ENCODE measurements at places on chromosomes 1 and 21.

DNA sequence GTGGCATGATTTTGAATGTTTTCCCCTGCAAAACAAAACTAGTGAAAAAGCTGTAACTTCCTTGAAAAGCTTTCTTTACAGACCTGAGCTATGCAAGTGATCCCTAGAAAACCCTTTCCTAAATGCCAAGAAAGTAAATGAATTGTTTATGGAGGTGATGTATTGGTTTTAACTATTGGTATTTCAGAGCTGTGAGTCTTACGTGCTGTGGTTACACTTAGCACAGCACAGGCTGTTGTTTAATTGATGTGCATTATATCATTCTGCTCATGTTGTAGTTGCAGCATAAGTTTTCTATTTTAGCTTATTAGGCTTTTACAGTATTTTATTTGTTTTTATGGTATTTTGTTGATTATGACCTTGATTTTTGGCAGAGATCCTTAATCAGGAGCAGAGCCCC is 74.1 kb upstream of the DYNLT5 start:
- DNase-seq: no peak

GRCh38 chr1:85553416-85554335 is 26.9 kb upstream of the CCN1 start:
- DNase-seq: no peak

DNA sequence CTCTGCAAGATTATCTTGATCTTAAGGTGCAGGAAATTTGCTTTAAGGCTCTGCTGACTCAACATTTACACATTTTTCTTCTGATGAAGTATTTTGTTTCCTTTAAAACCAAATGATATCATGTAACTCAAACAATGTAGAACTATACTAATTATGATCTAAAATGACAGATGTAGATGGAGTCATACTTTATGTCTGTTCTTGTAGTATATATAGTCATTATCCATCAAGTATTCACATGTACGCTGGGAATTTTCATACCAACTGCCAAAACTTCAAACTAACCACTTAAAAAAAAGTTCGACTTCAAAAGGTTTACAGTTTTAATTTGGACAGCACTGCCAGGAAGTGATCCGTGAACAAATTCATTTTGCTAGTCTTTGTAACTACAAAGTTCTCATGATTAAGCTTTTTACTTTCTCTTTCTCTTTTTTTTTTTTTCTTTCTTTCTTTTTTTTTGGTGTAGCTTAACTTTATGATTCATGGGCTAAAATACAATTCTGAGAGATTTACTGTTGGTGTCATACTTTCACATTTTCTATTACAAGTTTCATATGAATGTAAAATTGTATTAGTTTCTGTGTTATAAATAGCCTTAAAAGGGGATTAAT is 509.0 kb upstream of the CXADR start:
- DNase-seq: no peak

DNA sequence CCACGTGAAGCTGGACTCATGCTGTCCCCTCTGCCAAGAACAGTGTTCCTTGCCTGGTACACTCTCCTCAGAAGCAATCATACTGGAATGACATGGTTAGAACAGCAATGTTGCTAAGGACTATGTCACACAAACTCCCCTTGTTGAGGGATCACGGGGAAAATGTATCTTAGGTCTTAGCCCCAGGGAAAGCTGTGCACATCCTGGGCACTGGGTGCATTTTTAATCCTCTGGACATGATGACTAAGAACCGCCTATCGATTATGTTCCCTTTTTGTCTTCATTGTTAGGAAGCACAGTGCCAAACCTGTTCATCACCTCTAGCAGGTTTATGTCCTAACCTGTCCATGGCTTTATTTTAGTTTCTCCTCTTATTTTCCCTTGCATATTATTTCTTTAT is 115.1 kb downstream of the HIVEP3 start:
- DNase-seq: no peak

GRCh38 chr1:67306547-67306946 is 1.1 kb upstream of the IL12RB2 start:
- DNase-seq: no peak

GRCh38 chr1:36343651-36344394 is 20.4 kb upstream of the EVA1B start:
- no peak for DNase-seq

GRCh38 chr1:102500758-102501157 is 504.0 kb upstream of the OLFM3 start:
- DNase-seq: no peak

DNA sequence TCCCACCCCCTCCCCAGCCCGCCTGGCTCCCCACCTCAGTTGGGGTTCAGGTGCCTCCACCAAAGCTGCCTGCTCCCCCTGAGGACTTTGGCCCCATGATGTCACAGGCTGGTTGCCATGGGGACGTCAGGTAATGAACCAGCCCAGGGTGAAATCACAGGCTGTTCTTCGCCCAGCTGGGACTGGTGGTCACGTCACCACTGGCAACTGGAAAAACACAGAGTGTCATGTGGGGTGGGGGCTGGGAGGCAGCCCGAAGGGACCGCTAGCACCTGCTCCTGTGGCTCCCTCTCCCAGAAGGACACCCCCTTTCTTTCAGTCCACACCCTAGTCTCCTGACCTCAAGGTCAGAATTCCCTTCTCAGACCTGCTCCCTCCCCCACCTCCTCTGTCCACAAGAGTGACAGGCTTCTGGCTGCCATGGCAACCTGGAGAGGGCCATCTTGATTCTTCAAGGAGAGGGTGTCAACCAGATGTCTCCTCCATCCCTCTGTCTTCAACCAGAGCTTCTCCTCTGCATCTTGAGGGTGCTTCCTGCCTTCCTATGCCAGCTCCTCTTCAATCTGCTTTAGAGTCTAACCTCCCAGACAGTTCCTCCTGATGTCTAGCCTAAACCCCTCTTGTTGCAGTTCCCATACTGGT is 6.2 kb downstream of the FAM131C start:
- no peak for DNase-seq

DNA sequence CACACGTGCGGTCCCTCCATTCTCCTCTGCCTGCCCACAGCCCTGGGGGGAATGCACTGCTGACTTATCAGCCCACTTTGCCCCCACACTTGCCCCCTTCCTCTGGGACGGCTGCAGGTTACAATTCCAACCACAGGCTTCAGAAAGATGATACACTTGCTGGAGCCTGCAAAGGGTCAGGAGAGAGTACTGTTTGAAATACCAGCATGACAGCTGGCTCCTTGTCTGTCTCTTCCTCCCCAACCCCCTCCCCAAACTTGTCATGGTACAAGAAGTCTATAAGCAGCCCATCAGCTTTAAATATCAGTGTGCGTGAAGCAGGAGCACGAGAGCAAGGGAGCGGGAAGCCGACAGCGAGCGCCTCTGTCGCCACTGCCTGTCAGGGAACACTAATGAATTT is 62.4 kb downstream of the ERI3 start:
- DNase-seq: no peak

GRCh38 chr1:185834371-185834905 is 100.2 kb downstream of the HMCN1 start:
- DNase-seq: no peak

GRCh38 chr1:185864331-185864730 is 130.1 kb downstream of the HMCN1 start:
- DNase-seq: no peak

GRCh38 chr1:7388141-7388487 is 383.0 kb upstream of the VAMP3 start:
- DNase-seq: no peak

- DNase-seq: no peak
Measured at GRCh38 chr1:188406636-188407035, 1577.9 kb downstream of the PLA2G4A start.

DNA sequence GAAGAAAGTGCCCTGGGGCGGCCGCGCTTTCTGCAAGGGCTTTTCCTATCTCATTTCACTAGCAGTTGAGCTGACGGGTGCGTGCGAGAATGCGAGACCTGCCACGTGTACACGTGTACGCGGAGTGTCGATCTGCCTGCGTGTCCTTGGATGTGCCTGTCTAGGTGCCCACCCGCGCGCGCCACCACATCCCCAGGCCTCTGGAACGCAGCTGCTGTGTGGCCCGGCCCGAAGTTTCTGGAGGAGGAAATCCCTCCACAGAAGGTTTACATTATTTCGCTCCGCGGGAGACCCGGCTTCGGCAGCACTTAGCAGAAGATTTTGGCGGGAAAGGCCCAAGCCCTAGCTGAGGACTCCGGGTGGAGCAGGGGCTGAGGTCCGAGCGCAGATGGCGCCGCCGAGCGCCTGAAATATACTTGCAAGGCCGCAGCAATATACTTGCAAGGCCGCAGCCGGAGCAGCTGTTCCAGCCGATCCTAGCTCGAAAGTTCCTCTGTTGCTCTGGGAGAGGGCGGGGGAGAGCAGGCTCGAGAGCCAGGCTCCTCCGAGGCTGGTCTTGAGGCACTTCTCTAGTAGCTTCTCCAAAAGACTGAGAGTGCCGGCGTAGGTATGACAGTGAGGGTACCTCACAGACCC is 3.9 kb downstream of the TBX15 start:
- DNase-seq: no peak

GRCh38 chr1:244705261-244706234 is 52.6 kb downstream of the DESI2 start:
- DNase-seq: no peak

DNA sequence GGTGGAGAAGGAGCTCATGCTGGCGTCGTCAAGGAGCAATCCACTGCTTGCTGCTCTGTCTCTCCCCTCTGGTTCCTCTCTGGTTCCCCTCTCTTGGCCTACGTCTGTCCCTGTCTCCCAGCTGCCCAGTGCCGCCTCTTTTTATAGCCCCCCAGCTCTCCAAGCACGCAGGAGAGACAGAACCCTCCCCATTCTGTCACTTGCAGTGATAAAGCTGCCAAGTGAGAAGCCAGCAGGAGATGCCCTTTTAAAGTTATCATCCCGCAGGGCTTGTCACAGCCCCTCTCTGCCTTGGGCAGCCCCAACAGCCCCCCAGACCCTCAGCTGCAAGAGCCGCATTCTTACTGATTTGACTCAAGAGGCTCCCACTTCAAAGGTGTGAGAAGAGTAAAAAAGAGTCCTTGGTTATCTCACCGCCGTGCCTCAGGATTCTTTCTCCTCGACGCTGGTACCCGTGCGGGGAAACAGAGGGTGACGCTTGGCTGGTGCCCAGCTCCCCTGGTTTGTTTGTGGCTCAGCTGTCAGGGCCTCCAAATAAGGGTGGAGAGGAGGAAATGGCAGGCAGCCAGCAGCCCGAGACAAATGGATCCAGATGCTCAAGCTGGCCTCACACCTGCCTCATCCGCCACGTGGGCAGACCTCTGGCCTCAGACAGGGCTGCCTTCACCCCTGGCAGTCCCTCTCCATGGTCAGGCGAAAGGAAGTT is at the start of gene NPPA:
Gene NPPA (minus strand): TSS at position 117 of the 706 bp plus-strand sequence. CDS start 99 bp downstream, at position 18.
- no peak for DNase-seq

GRCh38 chr1:3780901-3781300 is 8.4 kb downstream of the SMIM1 start:
- no peak for DNase-seq

DNA sequence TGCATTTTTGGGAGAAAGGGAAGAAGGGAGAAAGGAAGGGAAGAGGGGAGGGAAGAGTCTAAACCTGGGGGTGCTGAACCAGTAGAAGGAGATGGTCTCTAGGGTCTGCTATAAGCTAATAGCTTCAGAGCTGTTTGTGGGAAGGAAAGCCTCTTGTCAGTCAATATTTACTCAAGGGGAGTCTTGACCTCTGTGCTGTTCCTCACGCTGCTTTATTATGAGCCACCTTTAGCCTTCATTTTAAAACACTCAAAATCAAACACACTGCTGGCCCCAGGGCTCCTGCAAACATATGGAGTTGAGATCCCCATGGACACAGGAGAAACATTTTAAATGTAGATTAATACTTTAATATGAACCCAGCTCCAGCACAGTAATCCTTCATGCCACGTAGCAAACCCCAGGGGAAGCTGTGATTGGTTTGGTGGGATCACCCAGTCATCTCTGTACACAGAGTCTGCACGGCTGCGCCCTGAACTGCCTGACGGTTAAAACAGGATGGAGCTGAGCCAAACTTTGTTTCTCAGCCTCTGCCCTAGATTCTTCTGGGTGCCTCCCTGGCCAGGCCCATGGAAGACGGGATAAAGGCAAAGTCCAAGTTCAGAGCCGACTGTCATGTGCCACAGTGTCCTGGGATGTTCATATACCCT is 40.2 kb upstream of the VWA5B1 start:
- DNase-seq: no peak

DNA sequence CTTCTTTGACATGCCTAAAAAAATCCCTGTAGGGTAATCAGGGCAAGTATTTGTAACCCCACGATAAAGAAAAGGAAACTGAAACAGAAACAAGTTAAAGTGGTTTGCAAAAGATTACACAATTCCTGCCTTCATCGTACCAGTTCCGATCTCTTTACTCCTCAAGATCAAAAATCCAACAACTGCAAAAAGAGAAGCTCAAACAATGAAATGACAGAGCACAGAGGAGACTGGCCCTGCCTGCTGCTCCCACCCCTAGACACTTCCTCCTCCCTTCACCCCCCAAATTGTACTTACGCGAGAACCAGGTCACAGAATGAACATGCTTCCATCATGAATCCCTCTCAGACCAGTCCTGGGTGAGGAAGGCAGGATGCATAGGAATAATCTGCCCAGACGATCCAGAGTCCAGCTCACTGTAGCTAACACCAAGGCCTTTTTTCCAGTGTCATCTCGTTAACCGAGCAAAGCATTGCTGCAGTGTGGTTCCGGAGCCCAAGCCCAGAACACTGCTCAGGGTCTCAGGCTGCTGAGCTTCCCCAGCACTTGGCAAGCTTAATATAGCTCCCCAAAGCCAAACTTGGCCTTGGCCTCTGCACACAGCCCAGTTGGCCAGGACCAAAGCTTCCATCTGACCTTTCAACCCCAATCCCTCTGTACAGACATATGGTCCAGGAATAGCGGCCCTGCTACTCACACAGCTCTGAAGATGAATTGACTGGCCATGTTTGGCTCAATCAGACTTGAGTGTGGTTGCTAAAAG is 20.3 kb downstream of the RXRG start:
- no peak for DNase-seq

DNA sequence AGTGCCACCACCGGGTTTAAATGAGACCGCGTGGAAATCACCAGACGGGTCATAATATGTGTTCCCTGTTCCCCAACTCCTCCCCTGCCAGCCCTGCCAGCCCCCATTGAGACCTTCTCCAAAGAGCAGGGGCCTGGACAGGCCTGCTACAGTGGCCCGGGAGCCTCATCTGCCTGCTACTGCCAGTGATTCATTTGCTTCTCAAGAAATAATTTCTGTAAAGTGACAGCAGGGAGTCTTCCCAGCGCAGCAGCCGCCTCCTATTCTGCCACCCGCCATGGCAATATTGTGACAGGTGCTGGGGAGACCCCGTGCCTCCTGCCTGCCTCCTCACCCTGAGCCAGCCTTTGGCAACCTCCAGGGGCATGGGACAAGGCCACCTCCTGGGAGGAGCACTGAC is 8.9 kb downstream of the IFFO2 start:
- DNase-seq: no peak

DNA sequence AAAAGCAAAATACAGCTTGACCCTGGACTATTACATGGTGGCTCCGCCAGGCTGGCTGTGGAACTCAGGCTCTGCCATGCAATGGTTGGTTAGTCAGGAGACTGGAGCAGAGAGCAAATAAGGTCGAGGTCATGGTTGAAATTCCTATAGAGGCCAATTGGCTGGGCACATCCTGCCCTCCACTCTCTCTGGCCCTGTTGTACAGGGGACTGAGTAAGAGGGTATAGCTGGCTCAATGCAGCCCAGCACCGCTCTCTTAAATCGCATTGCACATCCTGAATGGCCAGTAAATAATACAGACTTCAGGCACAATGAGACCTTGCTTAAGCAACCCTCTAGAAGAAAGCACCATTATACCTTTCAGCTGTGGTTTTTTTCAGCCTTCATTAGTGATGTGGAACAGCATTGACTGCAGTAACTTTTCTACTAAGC is 59.3 kb upstream of the PPP2R5A start:
- DNase-seq: no peak

Data from activated CD4-positive, alpha-beta T cell treated with anti-CD3 and anti-CD28 coated beads for 1 hour (primary cell).